A549 treated with DMSO at 1 μM for 4 hours (cell line): ENCODE measurements at places on chromosomes 3 and 15. TPM values are rescaled to one million over a fixed set of nuclear protein-coding genes. Genes with fewer than 3 reads are reported as not detected.

The SPTSSB gene
- not detected in 5 replicates for total RNA-seq

The PLSCR5 gene
- total RNA-seq: not detected in 5 replicates

The SENP8 gene
- total RNA-seq: 0.92 to 1.9 TPM (median 1.8 TPM) in 5 replicates

The NRG4 gene
- total RNA-seq: 0.81 to 2.6 TPM (median 1.1 TPM) in 5 replicates

The ASB14 gene
- not detected in 5 replicates for total RNA-seq

The TMEM207 gene
- total RNA-seq: not detected in 5 replicates

The IDH2 gene
- 35.9 to 52.5 TPM (median 49.7 TPM) in 5 replicates for total RNA-seq

The GOLGA6L10 gene
- total RNA-seq: 0.43 to 0.74 TPM (median 0.69 TPM) in 5 replicates

The ZNF654 gene
- 3.7 to 4.9 TPM (median 4.3 TPM) in 5 replicates for total RNA-seq

The HAPLN3 gene
- 36.7 to 43.9 TPM (median 40.0 TPM) in 5 replicates for total RNA-seq

The MESP2 gene
- 0.37 to 0.65 TPM (median 0.62 TPM) in 5 replicates for total RNA-seq

The FEZF2 gene
- not detected in 5 replicates for total RNA-seq

The STRC gene
- 0.02 to 0.23 TPM (median 0.09 TPM) in 5 replicates for total RNA-seq

The GP9 gene
- total RNA-seq: not detected in 5 replicates

The RETNLB gene
- not detected in 5 replicates for total RNA-seq
